ENCODE measurements at places on chromosomes 16 and 17. TPM values are rescaled to one million over a fixed set of nuclear protein-coding genes. Genes with fewer than 3 reads are reported as not detected.

CX3CL1 gene
- total RNA-seq = not detected

GRCh38 chr17:20263595-20263994 lies 203.7 kb downstream of the LGALS9B start:
- H3K4me3 ChIP-seq = no peak overlapping the region
- no peak for DNase-seq
- peaks cover 27% of the 10 kb centered on the region for H3K4me1 ChIP-seq
- no peak overlapping the region for H3K27ac ChIP-seq
- H3K36me3 ChIP-seq = no peaks in the 10 kb centered on the region

GRCh38 chr17:2227025-2227699 lies 76.4 kb downstream of the SMG6 start:
- no peaks in the 10 kb centered on the region for H3K27me3 ChIP-seq
- no peak overlapping the region for H3K4me3 ChIP-seq
- peaks cover 11% of the 10 kb centered on the region for H3K36me3 ChIP-seq
- H3K4me1 ChIP-seq = peaks cover 17% of the 10 kb centered on the region
- no peak for DNase-seq
- no peak overlapping the region for H3K27ac ChIP-seq

CACNA1G gene
- not detected for total RNA-seq

DBNDD1 gene
- 2.8 TPM for total RNA-seq

- H3K27ac ChIP-seq = peak overlapping the region; percentile 94
Measured at GRCh38 chr17:40097087-40097486, 3.3 kb downstream of the NR1D1 start.

DNA sequence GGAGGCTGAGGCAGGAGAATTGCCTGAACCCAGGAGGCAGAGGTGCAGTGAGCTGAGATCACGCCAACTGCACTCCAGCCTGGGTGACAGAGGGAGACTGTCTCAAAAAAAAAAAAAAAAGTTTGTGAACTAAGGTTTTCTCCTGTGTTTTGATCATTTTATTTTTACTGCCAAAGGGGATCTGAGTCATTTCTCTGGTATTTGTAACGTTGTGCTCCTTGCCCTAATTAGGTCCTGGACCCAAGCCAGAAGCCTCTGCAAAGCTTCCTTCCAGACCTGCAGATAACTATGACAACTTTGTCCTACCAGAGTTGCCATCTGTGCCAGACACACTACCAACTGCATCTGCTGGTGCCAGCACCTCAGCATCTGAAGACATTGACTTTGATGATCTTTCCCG lies 32.1 kb downstream of the IST1 start:
- peaks cover 3% of the 10 kb centered on the region for H3K4me1 ChIP-seq
- H3K36me3 ChIP-seq = peaks cover 88% of the 10 kb centered on the region
- H3K27me3 ChIP-seq = no peaks in the 10 kb centered on the region
- DNase-seq = no peak
- no peak overlapping the region for H3K4me3 ChIP-seq

CBLN1 gene
- not detected for total RNA-seq

GFAP gene
- not detected for total RNA-seq

DNA sequence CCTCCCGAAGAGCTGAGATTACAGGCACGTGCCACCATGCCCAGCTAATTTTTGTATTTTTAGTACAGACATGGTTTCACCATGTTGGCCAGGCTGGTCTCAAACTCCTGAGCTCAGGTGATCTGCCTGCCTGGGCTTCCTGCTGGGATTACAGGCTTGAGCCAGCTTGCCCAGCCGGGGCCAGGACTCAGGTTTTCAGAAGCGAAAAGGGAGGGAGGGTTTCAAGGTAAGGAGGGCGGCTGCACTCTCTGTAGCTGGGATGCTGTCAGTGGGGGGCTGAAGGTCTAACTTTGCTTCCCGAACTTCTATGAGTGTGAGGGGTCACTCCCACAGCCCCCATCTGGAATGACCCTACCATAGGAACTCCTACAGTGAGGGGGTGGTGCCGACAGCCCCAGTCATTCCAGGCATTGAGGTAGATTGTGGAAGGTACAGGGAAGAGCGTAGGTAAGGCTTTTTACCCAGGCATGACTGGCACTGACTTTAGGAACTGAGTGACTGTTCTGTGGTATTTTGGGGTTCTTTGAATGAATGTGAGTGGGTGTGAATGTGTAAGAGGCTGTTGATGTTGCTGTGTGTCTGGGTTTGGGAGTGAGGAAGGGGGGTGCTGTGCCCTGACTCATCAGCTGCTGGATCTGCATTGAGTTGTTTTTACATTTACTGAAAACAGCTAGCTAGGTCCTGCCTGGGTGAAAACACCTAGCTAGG lies 3.8 kb upstream of the C1QL1 start:
- H3K27ac ChIP-seq = no peak overlapping the region
- peaks cover 33% of the 10 kb centered on the region for H3K4me1 ChIP-seq
- no peak for DNase-seq
- no peaks in the 10 kb centered on the region for H3K36me3 ChIP-seq
- H3K27me3 ChIP-seq = peaks cover 29% of the 10 kb centered on the region

GRCh38 chr17:40329839-40330794 lies 21.1 kb downstream of the RARA start:
- H3K4me3 ChIP-seq = peak overlapping the region; percentile 0
- peaks cover 32% of the 10 kb centered on the region for H3K36me3 ChIP-seq
- H3K27ac ChIP-seq = peak overlapping the region; percentile 55
- H3K4me1 ChIP-seq = peaks cover 99% of the 10 kb centered on the region
- DNase-seq = no peak

LAT gene
- 160 TPM for total RNA-seq

TM4SF5 gene
- not detected for total RNA-seq

GRCh38 chr17:34378664-34379101 lies 15.7 kb upstream of the CCL1 start:
- no peak for DNase-seq
- H3K27me3 ChIP-seq = no peaks in the 10 kb centered on the region
- H3K4me3 ChIP-seq = no peak overlapping the region
- no peak overlapping the region for H3K27ac ChIP-seq
- no peaks in the 10 kb centered on the region for H3K36me3 ChIP-seq
- peaks cover 4% of the 10 kb centered on the region for H3K4me1 ChIP-seq

DNA sequence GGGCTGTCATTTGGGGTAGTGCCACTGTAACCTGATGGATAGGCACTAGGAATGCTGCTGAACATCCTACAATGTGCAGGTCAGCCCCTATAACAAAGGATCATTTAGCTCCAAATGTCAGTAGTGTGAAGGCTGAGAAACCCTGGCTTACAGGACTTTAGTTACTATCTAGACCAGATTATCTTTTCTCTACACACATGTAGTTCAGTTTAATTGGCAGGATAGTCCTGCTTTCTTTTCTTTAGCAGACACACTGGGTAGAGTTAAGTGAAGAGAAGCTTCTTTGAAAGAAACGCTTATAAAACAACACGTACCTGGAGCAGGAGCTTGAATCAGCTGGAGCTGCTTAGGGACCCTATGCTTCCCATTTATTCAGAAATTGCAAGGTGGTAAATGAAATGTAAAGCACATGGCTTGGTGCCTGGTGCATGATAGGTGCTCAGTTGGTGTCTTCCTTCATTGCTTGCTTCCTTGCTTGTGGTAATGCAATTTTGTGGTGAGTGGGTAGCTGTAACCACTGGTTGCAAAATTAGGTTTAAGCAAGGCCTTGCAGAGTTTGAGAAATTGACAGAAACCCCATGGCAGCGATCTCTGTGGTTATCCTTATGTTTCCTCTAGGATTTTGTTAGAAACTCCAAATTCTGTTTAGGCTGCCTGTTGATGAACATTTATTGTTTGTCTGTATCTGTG lies 9.4 kb downstream of the METTL9 start:
- H3K36me3 ChIP-seq = no peaks in the 10 kb centered on the region
- H3K27ac ChIP-seq = peak overlapping the region; percentile 16
- H3K4me1 ChIP-seq = peaks cover 52% of the 10 kb centered on the region
- DNase-seq = no peak
- no peaks in the 10 kb centered on the region for H3K27me3 ChIP-seq
- no peak overlapping the region for H3K4me3 ChIP-seq

DNA sequence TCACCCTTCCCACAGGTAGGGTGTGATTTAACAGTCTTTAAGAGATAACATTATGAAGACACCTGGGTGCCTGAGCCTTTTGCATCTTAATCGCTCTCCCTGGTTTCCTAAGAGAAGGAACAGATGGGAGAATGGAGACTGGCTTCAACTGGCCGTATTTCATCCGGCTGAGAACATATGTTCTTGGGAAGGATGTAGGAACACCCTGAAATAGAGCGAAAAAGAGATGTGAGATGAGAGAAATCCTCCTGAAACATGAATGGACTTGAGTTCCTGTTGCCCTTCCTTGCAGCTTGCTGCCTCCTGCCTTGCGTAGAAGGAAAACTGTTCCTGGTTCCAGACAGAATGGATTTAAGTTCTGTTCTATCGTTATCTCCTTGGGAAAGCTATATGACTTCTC lies 385.4 kb upstream of the RBFOX1 start:
- H3K36me3 ChIP-seq = no peaks in the 10 kb centered on the region
- H3K4me1 ChIP-seq = no peaks in the 10 kb centered on the region
- H3K27me3 ChIP-seq = no peaks in the 10 kb centered on the region

PHOSPHO1 gene
- total RNA-seq = not detected

DNA sequence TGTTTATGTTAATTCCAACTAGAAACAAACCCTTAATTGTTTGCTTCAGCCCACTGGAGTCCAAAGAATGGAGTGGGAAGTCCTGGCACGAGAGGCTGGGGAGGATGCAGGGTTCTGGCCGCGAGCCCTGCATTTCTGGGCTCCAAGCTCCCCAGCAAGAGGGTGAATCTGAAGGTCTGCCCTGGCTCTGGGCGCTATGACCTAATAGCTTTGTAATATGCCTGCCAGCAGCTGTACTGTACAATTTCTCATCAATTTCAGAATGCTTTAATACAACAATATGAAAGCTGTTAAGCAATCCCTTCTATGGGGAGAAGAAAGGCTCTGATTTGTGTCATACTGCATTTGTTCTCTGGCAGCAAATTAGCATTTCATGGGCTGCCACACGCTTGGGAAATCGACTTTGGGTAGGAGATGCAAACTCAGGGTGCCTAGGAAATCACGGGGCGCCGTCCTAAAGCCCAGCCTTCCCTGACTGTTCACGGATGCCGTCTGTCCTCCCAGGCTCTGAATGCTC lies 43.8 kb downstream of the NDEL1 start:
- no peak for DNase-seq
- H3K4me1 ChIP-seq = no peaks in the 10 kb centered on the region
- no peaks in the 10 kb centered on the region for H3K27me3 ChIP-seq
- no peak overlapping the region for H3K27ac ChIP-seq
- H3K36me3 ChIP-seq = peaks cover 55% of the 10 kb centered on the region
- H3K4me3 ChIP-seq = no peak overlapping the region

PSME3IP1 gene
- total RNA-seq = 77.9 TPM

DNA sequence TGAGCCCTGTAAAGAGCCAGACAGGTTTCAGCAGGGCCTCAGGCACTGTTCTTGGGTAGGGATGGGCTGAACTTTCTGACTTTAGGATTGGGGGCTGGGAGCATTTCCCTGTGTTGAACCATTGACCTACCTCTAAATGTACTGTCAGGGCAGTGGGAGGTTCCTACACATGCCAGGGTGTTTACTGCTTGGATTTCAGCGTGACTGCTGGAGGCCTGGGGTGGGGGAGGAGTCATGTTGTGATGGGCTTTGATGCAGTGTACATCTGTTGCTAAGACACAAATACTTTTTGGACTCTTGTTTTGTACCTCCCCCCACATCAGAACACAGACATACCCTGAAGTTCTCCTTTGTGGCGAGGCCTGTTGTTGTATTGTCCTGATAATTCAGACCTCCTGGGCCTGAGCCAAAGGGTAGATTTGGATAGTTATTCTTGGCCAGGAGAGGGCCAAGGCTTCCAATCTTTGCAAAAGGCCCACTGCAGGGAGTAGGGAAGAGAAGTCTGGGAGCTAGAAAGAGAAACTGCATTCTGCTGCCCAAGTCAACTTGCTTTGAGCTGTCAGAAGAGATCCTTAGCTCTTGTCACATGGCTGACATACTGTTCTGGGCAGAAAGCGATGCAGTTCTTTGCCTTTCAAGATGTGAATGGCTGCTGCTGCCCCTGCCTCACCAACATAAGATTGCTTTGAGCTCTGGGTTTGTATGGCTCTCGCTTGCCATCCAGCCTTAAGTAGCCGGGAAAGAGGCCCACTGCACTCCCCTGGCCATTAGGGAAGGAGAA lies 3.7 kb downstream of the NFE2L1 start:
- H3K36me3 ChIP-seq = peaks cover 57% of the 10 kb centered on the region
- H3K27me3 ChIP-seq = no peaks in the 10 kb centered on the region

DNA sequence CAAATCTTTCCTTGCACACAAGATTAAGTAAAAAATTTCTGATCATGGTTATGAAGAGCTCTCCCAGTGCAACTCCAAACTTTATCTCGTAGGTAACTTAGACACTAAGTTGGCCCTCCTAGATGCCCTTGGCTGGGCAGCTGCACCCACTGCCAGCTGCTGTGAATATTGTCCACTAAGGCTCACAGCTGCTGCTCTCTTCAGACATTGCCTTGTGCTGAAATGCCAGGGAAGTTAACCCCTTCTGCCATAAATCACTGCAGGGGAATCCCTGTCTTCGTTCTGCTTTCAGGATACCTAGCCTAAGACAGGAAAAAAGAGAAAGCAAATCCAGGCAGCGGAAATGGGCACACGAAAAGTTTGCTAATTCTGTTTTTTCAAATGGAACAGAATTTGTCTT lies 106.4 kb downstream of the IRX5 start:
- no peak overlapping the region for H3K4me3 ChIP-seq
- H3K4me1 ChIP-seq = no peaks in the 10 kb centered on the region
- DNase-seq = no peak
- no peaks in the 10 kb centered on the region for H3K27me3 ChIP-seq
- no peaks in the 10 kb centered on the region for H3K36me3 ChIP-seq
- no peak overlapping the region for H3K27ac ChIP-seq

SLC5A10 gene
- total RNA-seq = not detected

DNA sequence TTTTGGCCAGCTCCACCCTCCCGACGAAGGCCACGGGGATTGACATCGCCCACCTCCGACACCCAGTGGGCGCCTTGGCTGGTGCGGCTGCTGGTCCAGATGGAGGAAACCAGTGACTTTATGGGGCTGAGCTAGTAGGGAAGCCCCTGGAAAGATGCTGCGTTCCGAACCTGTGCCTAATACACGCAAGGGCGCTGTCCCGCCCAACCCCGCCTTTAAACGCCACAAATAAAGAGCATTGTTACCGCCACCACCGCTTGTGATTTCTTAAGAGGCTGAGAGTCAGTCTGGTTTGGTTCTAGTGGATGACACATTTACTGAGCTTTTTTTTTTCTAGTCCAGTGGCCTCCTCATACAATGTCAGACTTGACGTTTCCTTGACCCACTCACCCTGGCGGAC lies 107.9 kb downstream of the AATF start:
- H3K4me1 ChIP-seq = no peaks in the 10 kb centered on the region
- H3K4me3 ChIP-seq = no peak overlapping the region
- H3K27me3 ChIP-seq = no peaks in the 10 kb centered on the region

DPEP2 gene
- total RNA-seq = 43.5 TPM

- DNase-seq = no peak
- H3K4me1 ChIP-seq = no peaks in the 10 kb centered on the region
- no peak overlapping the region for H3K27ac ChIP-seq
- H3K36me3 ChIP-seq = no peaks in the 10 kb centered on the region
- no peaks in the 10 kb centered on the region for H3K27me3 ChIP-seq
- H3K4me3 ChIP-seq = no peak overlapping the region
Measured at GRCh38 chr17:56185491-56186221, 32.4 kb downstream of the ANKFN1 start.
